ENCODE measurements at places on chromosomes 4 and X.

DNA sequence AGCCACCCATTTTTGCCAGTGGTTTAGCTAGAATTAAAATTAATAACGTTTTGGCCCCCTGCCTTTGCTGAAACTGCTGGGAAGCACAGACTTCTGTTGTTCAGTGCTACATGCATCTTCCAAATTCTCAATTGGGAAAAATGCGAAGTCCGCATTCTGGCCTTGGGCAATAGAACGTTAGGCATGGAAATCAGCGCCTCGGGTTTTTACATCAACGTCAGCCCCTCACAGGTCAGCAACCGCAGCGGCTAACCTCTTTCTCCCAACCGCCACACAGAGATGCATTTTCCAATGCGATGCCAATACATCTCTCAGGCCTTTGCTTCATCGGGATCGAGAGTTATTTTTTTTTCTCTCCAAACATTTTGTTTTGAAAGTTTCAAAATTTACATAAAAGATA is 339.1 kb downstream of the DCHS2 start:
- DNase-seq: no peak

- DNase-seq: no peak
Observed at GRCh38 chr4:6702761-6703160, 6.9 kb downstream of the MRFAP1L1 start.

GRCh38 chr4:69057620-69058409 is 38.5 kb upstream of the UGT2B7 start:
- no peak for DNase-seq

- no peak for DNase-seq
Observed at GRCh38 chr4:136342666-136343065, 1189.6 kb downstream of the PCDH18 start.

DNA sequence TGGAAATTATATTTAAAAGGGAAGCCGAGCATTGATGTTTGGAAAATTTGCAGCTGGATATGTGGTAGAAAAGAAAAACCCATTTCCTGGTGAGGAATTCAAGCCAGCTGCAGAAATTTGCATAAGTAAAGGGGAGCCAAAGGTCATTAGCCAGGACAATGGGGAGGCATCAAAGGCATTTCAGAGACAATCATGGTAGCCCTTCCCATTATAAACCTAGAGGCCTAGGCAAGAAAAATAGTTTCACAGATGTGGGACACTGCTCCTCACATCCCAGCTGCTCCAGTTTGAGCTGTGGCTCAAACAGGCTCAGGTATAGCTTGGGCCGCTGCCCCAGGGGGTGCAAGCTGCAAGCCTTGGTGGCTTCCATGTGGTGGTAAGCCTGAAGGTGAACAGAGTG is 35.8 kb downstream of the NAP1L3 start:
- DNase-seq: no peak

GRCh38 chrX:10769195-10769594 is 148.8 kb upstream of the MID1 start:
- DNase-seq: peak; percentile 54

DNA sequence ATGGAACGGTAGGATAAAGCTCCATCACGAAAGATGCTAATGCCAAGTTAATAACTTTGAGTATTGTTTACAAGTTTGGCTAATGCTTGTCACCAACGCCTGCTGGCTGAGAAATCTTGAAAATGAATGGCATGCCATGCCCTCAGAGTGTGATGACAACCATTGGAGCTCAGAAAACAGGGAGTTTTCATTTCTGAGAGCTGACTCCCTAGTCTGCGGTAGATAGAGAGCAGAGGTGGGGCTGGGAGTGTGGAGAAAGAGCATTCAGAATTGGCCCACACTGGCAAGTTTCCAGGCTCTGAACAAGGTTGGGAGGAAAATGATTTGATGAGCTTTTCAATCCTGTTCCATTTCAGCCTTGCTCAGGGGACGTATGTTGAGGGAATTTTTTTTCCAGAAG is 183.9 kb downstream of the CPEB2 start:
- DNase-seq: no peak

- no peak for DNase-seq
Observed at GRCh38 chr4:6965329-6965728, 55.7 kb downstream of the TBC1D14 start.

DNA sequence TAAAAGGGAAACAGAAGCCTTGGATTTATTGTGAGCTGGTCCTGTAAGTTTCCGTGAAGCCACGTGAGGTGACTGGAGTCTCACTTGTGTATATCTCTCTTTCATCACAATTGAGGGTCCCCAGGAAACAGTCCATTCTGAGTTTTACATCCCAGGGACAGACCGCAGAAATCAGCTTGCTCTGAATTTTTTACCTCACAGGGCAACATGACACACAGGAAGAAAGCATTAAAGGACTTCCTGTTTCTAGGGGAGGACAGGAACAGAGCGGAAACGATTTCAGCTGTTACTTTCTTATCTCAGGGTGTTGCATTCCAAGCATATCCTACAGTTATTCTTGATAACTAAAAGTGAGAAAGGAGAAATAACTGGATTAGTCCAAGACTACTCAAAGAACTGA is 553.5 kb downstream of the TRAM1L1 start:
- DNase-seq: no peak

DNA sequence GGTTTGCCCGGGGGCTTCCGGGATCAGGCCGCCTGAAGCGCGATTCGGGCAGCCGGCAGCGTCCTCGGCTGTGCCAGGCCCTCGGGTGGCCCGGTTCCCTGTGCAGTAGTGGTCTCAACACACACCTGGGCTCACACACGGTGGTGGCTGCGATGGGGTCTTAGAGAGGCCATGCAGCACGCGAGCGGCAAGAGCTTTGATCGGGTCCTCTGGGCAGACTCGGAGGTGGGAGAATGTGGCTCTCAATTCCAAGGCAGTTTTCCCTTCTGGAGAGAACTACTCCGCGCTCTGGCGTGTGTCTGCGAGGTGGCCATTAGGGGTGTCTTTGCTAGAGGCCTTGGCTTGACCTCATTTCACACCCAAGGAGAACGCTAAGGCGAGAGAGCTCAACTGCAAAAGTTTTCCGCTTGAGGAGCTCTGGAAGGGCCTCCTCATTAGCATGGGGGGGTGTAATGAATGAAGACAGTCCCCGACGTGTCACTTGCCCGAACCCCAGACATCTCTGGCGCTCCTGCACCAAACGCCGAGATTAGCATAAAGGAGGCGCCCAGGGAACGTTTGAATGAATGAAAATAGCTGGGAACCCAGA is 771 bp upstream of the RBPJ start:
- DNase-seq: no peak

DNA sequence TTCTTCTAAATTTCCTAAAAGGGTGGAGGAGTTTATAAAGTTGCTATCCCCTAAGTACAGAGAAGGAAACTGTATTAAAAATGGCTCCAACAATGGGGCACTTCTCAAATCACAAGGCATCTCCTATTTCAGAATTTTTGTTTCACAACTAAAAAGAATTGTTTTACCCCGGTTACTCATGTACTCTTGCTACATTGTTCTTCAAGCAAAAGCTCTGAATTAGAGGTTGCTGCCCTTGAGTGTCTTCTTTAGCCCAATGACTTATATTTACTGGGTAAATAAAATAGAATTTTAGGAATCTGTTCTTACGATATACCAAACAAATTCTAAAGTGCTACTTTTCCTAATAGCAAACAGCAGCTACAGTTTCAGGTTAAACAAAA is 67.5 kb downstream of the PPEF2 start:
- no peak for DNase-seq

- no peak for DNase-seq
Observed at GRCh38 chr4:161583549-161583948, 580.3 kb downstream of the FSTL5 start.

DNA sequence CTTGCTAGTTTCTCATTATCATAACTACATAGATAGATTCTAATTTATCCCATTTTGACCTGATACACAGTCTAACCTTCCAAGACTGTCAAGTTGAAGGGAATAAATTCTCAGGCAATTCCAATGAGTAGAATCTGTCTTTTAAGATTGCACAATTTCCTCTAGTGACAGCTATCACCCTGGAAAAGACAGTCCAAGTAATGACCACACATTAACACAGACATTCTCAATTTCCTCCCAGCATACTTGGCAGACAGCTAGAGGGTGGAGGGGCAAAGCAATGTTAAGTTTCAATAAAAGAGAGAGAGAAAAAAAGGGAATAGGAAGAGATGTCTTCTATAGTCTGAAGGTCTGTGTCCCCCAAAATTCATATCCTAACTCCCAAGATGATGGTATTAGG is 234.7 kb downstream of the LDB2 start:
- no peak for DNase-seq

DNA sequence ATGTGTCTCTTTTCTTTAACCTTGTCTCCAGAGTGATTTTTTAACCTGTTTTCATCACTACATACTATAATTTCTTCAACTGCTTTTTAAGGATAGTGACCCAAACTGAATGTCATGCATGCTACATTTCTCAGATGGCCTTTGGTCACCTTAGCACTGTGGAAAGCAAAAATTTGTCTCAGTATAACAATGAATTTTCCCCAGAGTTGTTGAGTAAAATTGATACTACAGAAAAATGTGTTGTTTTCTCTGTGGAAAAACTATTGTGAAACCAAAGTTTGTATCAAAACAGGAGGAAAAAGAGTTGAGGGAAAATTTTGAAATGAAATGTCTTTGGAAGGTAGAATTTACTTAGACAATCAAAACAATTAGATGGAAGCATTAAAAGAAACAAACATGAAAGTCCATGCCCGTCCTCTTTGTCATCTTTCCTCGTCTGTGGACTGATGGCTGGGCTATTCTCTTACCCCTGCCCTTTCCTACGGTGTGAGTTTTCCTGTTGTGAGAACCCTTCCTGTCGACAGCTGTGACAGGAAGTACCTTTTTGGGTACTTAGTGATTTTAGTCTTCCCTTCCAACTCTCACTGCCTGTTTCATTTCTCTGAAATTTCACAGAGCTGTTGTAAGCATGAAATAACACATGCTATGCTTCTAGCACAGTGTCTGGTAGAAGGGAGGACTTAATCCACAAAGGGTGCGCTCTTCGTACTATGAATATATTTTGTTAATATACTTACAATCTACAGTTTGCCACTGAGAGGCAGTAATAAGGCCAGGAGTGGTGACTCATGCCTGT is 50.8 kb downstream of the LRP2BP start:
- DNase-seq: no peak

- no peak for DNase-seq
Observed at GRCh38 chr4:15027921-15028435, 25.7 kb downstream of the CPEB2 start.

DNA sequence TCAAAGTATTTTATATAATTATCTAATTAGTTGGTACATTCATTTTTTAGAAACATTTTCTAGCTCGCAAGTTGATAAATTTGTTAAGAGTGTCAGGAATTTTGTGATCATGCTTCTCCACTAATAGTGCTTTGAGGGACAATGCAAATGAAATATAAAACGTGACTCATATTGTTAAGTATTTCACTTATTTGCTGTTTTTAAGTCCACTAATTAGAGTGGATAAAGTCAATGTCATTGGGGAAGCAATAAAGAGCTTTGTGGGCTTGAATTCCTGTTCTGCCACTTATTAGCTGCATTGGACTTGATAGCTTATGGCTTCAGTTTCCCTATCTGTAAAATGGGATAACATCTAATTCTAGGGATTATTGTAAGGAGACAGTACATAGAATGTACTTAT is 26.5 kb upstream of the ANAPC4 start:
- no peak for DNase-seq

GRCh38 chrX:75522565-75523431 is at the start of gene ZDHHC15:
Gene ZDHHC15, minus strand, starts transcription at chrX:75523037. Its CDS starts 13 bp downstream, at chrX:75523024.
- DNase-seq: no peak

DNA sequence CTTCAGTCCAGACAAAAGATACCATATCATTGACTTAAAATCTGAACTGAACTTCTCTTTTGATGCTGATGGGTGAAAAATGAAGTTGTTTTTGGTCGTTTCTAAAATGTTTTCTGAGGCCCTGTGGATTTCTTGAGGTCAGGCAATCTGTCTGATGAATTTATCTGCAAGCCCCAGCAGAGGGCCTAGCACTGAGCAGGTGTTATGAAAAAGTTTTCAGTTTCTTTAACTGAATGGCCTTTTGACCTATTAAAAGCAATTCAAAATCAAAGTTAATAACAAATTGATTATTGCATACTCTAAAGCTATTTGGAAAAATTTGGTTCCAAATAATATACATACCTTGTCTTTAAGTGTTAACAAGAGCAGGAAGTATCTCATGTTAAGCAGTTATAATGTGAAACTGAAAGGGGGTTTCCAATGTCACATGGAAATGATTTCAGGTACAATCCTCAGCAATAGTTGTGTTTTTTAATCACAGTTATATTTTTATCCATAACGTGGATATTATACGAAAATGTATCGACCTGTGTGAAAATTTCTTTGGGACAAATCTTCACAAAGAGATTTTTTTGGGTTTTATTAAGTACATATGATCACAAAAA is 285.0 kb downstream of the SPANXN1 start:
- no peak for DNase-seq

GRCh38 chr4:14445882-14446281 is 556.4 kb upstream of the CPEB2 start:
- DNase-seq: no peak

GRCh38 chr4:78665216-78665770 is 110.9 kb upstream of the BMP2K start:
- no peak for DNase-seq

DNA sequence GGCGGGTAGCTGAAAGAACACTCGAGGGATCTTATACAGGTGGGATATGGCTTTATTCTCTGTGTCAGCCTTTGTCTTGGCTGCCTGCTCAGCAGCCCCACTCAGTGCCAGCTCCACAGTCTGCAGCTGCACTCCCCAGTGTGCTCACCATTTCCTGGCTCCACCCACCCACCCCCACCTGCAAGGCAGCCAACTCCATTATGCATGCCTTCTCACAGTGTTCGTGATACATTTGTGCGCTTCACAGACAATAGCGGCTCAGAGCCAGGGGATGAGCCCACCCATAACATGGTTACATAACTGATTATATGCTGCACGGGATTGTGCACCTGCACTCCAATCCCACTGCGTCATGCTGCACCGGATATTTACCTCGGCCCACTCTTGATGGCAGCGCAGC is 8.8 kb upstream of the TMEM128 start:
- no peak for DNase-seq

DNA sequence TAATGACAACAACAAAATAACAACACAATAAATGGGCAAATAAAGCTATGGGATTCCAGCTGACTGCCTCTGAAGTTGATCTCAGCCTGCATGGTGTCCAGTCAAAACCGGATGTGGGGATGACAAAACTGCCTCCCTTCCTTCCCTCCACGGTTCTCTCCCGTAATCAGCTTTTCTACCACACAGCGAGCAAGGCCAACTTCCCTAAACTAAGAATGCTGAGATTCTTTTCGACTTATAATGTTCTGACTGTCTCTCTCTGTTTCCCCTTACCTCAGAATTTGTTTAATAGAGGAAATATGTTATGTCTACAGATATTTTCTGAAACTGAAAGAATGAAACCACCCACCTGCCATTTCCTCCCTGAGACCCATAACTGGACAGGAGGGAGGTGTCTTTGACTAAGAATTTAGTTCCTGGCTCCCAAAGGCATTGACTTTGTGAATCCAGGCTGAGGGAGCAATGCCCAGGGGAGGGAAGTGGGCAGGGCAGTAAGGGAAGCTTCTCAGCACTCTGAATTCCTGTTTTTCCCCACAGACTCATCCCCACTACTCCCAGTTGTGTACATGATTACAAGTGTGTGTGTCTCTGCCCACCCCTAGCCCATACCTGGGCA is 1.0 kb upstream of the TLR1 start:
- no peak for DNase-seq

Measured in SW480 (cell line).